Calu3 (cell line): ENCODE measurements at places on chromosomes 6 and 20.

- DNase-seq: no peak
Observed at GRCh38 chr6:17022604-17023003, 79.2 kb upstream of the STMND1 start.

DNA sequence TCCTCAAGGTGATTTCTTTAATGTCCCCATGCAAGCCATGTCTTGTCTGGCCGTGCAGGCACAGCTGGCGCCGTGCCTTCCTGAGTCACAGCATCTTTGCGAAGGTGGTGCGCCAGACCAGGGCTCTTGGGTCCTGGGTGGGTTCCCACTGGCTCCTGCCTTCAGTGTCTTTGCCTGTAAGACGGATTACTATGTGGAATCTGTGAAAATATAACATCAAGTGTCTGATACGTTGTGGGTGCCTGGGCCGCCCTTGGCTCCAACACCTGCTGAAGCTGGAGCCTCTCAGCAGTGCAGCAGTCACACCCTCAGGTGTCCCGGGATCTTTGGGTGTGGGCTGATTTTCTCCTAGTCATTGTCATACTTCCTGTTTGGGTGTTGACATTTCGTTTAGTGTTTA, 3.2 kb downstream of the OSBPL2 start:
- DNase-seq: peak; percentile 46

GRCh38 chr6:135496800-135497411, 634 bp downstream of the AHI1 start:
- DNase-seq: no peak

GRCh38 chr6:7080311-7080710, 27.4 kb upstream of the RREB1 start:
- DNase-seq: no peak

DNA sequence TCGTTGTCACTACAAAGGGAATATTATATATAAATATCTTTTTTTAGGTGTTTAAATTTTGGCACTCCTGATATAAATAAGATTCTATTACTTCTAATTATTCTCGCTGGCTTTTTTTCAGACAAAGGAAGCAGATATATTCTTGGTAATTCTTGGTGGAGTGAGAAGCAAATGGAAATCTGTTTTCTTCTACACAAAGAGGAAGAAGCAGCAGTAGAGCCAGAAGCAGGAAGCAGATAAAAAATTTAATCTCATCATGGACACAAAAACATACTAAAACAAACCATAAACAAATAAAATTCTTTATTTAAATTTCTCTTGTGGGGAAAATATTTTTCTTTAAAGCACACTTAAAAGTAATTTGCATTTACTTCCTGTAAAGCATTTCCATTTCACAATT, 3.7 kb upstream of the KIAA0319 start:
- DNase-seq: no peak

DNA sequence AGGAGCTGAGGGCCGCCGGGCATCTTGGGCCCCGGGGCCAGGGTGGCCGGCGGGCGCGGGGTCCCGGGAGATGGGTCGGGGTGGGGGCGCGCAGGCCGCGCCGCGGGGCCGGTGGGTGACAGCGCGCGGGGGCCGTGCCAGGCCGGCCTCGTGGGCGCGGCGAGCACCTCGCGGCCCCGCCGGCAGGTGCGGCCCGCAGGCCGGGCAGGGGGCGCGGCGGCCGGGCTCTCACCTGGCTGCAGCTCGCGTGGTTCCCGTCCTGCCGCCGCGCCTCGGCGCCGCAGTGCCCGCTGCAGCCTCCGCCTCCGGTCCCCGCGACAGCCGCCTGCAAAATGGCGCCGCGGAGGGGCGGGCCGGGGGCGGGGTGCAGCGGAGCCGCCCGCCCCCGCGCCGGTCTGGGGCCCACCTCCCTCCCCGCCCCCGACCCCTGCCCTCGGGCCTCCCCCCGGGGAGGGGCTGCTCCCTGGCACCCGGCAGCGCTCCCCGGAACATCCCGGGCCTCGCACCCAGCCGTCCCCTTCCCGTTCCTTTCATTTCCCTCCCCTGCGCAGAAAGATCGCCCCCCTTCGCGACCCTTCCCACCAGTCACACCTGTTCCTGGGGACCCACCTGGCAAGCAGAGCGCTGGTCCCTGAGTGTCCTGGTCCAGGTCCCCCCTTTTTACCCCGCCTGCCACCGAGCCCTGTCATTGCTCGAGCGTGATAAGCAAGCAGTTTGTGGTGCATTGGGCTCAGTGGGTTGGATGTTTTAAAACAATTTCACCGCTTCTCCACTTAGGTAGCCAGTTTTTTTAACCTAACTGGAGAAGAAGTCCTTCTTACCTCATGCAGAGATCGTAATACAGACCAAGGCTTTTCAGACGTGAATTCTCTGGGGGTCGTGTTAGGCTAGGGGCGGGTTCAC, at the start of gene SLC23A2:
Gene SLC23A2, minus strand, starts transcription at position 337 of the 903 bp plus-strand sequence. CDS start 68,948 bp downstream, outside the sequence.
- peak; percentile 51 for DNase-seq

DNA sequence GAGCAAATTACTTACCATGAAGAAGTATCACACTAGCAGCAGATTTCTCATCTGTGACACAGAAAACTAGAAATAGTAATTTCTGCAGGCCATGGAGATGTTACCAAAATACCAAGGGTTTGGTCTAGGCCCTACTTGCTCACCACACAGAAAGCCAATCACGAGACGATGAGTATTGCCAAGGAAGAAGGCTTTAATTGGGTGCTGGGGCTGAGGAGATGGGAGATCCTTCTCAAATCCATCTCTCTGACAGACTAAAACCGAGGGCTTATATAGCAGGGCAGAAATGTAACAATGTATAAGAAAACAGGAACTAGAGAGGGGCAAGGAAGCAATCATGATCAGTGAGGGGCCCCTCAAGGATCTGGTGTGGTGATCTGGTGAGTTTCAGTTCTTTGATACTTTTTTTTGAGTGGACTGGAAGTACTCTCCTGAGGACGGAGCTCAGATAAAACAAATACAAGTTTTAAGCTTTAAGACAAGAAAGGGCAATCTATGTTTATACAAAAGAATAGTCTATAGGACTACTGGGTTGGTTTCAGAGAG, 40.9 kb downstream of the RNF182 start:
- DNase-seq: no peak

- DNase-seq: no peak
Observed at GRCh38 chr6:7189101-7189758, 81.5 kb downstream of the RREB1 start.
